ENCODE measurements at places on chromosomes 3 and 15.
A peak's percentile ranks its signal among the peaks of the same experiment; 100 is the strongest.

DNA sequence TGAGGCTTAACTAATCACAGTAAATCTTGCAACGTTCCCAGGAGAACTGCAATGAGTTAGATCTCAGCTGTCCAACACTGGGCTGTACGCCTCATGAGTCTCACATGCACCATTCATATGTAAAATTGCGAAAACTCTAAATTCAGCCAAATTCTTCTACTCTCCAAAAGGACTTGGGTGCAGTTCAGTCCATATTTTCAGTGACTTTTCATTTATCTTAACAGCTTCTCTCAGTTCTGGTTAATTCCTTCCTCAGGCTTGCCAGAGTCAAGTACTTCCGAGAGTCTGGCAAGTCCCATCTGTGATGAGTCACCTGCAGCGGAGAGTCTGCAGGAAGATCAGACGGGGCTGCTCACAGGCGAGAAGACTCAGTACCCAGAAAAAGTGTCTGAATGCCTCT, 11.5 kb downstream of the CCDC80 start:
- DNase-seq: peak; percentile 54

- DNase-seq: no peak
These were observed 102.7 kb upstream of the AGBL1 start for GRCh38 chr15:85976986-85977385.

- no peak for DNase-seq
These were observed 83.5 kb downstream of the IL20RB start for GRCh38 chr3:137041251-137041650.

- DNase-seq: no peak
These were observed 78.9 kb upstream of the BHLHE40 start for GRCh38 chr3:4900298-4900697.

- peak; percentile 35 for DNase-seq
These were observed 236.3 kb downstream of the NFKBIZ start for GRCh38 chr3:102085431-102086176.

DNA sequence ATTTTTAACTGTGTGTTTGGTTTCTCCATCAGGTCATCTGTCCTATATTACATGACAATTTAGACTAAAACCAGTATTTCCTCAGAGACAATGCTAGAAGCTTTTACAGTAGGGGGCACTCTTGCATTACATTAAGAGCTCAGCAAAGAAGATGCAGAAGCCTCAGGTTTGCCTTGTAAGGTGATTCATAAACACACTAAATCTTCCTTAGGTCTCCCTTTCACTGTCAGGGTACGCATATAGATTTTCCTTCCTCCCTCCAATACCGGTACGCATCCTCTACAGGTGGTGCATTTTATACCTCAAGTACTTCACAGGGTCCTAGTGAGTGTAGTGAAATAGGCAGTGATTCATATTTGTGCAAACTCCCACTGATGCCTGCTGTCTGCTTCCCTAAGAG, 46.5 kb downstream of the CD86 start:
- DNase-seq: peak; percentile 72

- no peak for DNase-seq
These were observed 116.9 kb upstream of the ABHD17C start for GRCh38 chr15:80578206-80578595.

- DNase-seq: no peak
These were observed 727 bp upstream of the TM2D3 start for GRCh38 chr15:101652786-101653430.

GRCh38 chr15:57611938-57612337, 20.2 kb downstream of the MYZAP start:
- peak; percentile 68 for DNase-seq

GRCh38 chr3:152319831-152320617, 51.3 kb downstream of the MBNL1 start:
- no peak for DNase-seq

GRCh38 chr15:94546808-94547207, 315.4 kb downstream of the MCTP2 start:
- DNase-seq: no peak

- no peak for DNase-seq
These were observed 9.4 kb upstream of the DYNLT2B start for GRCh38 chr3:196327405-196327804.

DNA sequence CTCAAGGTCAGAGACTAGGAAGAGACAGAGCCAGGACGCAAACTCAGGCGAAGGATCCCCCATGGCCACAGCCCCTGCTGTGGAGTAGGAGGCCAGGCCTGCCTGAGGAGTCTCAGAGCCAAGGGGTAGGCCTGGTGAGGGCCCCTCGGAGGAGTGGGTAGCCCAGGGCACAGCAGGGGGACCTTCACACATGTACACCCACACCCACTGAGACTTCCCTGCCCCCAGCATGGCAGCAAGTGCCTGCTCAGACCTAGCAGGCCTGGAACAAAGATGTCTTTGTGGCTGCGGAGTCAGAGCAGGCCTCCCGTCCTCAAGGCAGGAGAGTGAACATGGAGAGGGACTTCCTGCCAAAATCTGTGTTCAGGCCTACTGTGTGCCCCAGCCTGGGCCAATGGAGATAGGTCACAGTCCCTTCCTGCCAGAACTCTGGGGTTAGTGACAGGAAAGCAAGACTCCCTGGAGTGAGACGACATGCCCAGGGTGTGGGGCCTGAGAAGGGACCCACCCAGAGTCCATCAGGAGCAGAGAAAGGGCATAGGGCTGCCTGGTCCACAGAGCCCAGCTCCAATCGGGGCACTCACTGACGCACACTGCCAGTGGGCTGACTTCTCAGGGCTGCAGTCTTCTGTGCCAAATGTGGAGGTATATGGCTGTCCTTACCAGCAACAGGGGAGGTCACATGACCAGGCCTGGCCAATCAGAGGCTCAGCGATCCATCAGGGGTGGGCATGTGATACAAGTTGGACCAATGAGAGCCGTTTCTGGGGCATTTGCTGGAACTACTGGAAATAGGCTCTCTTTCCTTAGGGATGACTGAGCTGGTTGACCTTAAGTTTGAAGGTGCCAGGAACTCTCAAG, 2.3 kb downstream of the GRIP2 start:
- DNase-seq: no peak

GRCh38 chr3:4950351-4950784, 28.9 kb upstream of the BHLHE40 start:
- DNase-seq: no peak

DNA sequence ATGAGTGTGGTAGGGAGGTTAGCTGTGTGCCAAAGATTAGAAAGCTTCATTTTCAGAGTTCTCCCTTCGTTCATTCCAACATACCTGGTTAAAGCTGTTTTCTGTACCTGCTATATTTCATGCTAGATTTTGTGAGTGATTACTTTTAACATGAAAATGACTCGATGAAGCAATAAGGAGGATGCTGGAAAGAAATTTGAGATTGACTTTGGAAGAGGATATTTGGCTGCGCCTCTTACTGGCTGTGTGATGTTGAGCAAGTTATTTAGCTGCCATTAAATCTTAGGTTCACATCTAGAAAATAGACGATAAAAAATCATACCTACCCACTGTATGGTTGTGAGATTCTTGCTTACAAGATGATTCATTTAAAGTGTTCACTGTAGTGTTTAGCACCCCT, 288.7 kb downstream of the ZIC4 start:
- no peak for DNase-seq
